ENCODE measurements at places on chromosomes 4 and X.

GRCh38 chr4:156195914-156196313 lies 242.2 kb upstream of the CTSO start:
- DNase-seq = no peak

- peak; percentile 57 for DNase-seq
Observed at GRCh38 chr4:85166318-85166717, 199.8 kb upstream of the WDFY3 start.

DNA sequence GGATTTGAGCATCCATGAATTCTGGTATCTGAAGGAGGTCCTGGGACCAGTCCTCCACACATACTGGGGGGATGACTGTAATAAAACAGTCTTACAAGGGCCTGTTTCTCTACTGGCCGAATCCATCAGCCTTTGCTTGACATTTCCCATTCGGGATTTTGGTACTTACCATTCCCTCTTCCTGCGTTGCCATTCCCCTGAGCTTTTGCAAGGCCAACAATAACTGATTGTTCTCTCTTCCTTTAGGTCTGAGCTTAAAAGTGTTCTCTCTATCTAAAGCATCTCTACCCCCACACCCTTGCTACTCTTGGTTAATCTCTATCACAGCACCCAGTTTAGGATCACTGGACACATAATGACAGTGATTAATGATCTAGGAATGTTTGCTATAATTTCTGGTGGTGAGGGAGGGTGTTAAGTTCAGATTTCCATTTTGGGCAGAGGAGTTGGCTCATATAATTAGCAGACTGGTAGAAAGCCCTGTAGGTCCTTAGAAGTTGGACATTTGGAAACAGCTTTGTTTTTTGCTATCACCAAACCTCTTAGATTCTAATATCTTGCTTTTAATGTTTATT lies 29.4 kb downstream of the TMA16 start:
- DNase-seq = no peak

- DNase-seq = no peak
Observed at GRCh38 chr4:10732235-10732913, 47.8 kb upstream of the CLNK start.

- no peak for DNase-seq
Observed at GRCh38 chr4:86614865-86615264, 20.8 kb downstream of the PTPN13 start.

DNA sequence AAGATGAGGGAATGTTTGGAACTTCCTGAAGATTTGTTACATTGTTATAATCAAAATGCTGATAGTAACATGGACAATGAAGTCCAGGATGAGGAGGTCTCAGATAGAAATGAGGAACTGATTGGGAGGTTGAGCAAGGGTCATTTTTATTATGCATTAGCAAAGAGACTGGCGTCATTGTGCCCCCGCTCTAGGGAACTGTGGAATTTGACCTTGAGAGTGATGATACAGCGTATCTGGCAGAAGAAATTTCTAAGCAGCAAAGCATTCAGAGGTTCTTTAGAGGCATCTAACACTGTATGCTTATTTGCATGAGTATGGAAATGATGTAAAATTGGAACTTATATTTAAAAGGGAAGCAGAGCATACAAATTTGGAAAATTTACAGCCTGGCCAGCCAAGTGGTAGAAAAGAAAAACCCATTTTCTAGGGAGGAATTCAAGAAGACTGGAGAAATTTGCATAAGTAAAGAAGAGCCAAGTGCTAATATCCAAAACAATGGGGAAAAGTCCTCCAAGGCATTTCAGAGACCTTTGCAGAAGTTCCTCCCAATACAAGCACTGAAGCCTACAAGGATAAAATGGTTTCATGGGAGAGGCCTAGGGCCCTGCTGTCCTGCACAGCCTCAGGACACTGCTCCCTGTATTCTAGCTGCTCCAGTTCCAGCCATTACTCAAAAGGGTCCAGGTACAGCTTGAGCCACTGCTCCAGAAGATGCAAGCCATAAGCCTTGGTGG lies 483.0 kb upstream of the NDST4 start:
- DNase-seq = no peak

GRCh38 chr4:37243051-37243450 lies 1.5 kb upstream of the NWD2 start:
- DNase-seq = no peak

GRCh38 chrX:17559728-17560379 lies 177.4 kb upstream of the SCML1 start:
- DNase-seq = peak; percentile 1

DNA sequence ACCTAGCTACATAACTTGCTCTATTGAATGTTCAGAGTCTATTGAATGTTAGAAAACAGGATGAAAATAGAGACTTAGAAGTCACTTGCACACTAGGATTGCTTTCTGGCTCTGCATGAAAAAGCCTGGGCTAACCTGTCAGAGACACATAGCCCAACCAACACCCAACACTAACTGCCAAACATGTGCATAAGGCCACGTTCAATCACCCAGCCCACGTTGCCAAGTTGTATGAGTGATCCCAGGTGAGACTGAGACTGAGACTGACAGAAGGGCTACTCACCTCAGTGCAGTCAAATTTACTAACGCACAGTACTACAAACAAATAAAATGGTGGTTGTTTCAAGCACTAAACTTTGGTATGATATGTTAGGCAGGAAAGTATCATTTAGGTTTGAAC lies 61.0 kb downstream of the LDB2 start:
- DNase-seq = no peak

GRCh38 chrX:74132280-74132679 lies 171.7 kb upstream of the ZCCHC13 start:
- no peak for DNase-seq

- peak; percentile 84 for DNase-seq
Observed at GRCh38 chr4:140151699-140152012, 2.3 kb downstream of the MAML3 start.

GRCh38 chr4:25743971-25744370 lies 88.3 kb downstream of the SLC34A2 start:
- no peak for DNase-seq

DNA sequence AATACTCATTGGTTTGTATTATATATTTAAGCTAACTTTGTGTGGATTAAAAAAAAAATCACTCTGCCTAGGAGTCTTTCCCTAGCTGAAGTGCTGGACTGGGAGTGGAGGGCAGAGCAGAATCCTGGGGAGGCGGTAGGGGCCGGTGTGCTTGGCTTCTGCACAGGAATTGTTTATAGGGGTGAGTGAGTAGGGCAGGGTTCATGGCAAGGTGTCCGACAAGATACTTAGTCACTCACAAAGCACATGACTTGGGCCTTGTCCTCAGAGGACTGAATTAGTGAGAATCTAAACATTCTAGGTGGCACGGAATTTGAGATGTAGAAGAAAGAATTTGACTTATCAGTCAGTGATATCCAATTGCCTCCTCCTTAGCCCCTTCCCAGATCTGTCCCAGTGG lies 32.2 kb downstream of the FNIP2 start:
- DNase-seq = peak; percentile 58

GRCh38 chrX:56763556-56764152 lies 34.6 kb downstream of the NBDY start:
- no peak for DNase-seq

GRCh38 chrX:69073241-69073640 lies 92.0 kb downstream of the PJA1 start:
- DNase-seq = no peak

GRCh38 chr4:152581536-152582160 lies 45.8 kb upstream of the FBXW7 start:
- DNase-seq = no peak

DNA sequence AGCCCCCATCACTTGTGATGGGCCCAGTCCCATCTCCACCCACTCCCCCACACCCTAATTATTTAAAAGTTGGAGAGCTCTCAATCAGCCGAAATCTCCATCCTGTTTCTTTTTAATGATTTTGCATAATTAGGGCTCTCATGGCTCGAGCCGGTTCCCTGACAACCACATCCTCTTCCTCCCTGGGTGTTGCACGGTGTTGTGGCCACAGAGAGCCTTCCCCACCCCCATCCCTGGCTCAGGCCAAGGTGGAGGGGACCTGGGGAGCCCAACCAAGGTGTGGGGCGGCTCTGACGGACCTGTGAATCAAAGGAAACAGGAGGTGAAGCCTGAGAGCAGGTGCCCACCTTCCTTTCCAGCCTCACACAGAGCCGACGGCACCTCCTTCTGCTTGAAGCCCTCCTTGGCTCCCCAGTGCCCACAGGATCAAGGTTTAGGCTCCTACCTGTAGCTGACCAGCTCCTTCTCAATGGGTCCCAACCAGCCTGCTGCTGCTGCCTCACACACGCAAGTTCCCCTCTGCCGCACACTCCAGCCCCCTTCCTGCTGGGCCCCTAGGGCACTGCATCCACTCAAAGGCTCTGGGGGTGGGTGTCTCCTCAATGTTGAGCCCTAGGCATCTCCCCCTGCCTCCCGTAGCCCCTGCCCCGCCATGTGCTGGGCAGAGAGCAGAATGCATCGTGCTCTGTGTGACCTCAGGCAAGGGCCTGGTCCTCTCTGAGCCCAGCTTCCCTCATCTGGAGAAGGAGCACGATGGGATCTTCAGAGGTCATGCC lies 68.7 kb downstream of the WFS1 start:
- DNase-seq = no peak

DNA sequence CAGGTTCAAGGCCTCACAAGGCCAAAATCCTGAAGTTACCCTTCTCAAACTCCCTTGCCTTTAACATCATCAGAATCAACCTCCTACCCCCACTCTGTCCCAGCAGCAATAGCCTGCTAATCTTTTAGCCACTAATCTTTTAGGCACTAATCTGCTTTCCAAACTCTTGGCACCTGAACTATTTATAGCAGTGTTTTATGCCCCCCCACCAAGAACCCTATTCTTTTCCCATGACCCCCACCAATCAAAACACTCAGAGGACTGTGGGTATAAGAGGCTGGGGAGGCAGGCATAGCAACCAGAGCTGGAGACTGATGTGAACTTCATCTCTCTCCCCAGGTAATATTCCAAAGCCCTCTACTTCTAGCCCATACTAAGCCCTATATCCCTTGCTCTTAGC lies at the start of gene ARR3:
ARR3 (plus strand) TSS at position 301 of the 400 bp plus-strand sequence. CDS start 1,052 bp downstream, outside the sequence.
- DNase-seq = no peak

DNA sequence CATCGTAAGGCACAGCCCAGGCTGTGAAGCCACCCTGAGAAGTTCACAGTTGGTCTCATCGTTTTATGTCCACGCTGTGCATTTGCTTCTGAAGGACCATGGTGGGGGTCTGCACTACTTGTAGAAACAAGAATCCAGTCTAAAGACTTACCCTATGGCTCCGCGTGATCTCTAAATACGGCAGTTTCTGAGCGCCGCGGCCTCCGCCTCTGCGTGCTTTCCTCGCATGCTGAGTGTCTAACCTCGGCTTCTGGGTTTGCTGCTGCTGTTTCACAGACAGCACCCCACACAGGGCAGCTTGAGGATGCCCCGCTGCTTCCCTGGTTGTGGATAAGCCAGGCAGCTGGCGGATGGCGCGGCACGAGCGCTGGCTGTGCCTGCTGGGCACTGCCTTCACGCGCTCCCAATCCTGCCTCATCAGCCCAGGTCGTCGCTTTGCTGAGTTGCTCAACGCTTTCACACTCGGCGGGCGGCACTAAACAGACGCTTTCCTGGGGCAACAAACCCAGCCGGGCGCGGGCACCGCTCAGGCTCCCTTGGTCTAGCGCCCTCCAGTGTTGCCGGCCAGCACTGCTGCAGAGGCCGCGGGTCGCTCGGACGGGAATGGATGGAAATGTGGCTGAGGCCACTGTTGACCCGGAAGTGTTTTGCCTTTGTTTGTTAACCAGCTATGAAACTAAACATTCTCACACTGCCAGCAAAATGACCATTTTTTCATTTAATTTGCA lies 39.2 kb downstream of the FGFRL1 start:
- DNase-seq = no peak

DNA sequence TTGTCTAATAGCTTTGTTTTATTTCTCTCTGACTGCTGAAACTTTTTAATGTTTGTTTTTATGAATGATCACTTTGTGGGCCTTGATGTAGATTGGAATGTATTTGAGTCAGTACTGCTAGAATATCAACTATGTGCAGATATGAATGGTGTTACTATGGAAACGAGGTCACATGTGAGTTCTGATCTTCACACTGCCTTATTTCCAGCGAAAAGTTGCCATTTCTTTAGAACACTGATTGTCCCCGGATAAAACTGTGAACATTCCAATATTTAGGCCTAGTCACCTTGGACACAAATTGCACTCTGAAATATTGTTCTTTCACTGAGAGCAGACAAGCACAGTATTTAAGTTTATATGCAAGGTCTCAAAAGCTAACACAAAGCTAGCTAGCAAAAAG lies 27.2 kb upstream of the MAGED1 start:
- no peak for DNase-seq

- no peak for DNase-seq
Observed at GRCh38 chr4:17787315-17787714, 5.9 kb upstream of the FAM184B start.

GRCh38 chrX:139086246-139086645 lies 374.7 kb upstream of the FGF13 start:
- DNase-seq = no peak

DNA sequence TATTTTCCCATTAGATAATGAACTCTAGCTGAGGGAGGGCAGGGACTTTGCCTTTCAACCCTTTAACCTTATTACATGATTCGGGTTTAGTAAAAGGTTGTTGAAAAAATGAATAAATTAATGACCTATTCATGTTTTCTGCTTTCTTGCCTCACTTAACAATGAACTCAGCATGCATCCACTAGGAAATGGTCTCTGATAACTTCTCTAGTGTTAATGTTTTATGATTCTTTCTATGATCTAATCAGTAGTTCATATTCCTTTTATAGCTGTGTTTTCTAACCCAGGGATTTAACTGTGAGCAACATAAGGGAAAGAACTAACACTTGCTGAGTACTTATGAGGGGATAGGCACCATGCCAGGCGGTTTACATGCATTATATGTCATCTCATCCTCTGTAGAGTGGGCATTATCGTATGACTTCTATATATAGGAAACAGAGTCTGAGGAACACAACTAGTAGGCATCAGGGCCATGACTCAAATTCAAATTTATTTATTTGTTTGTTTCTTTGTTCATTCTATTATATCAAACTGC lies 236.7 kb upstream of the MAB21L2 start:
- no peak for DNase-seq

GRCh38 chrX:18210470-18210869 lies 10.2 kb downstream of the BEND2 start:
- peak; percentile 0 for DNase-seq

All from LoVo (cell line).